Stimulated activated CD4-positive, alpha-beta T cell treated with anti-CD3 and anti-CD28 coated beads, Interleukin-15, amount 100 ng/mL, for 1 hour (primary cell): ENCODE measurements at places on chromosomes 1 and 21.

- no peak for DNase-seq
Measured at GRCh38 chr1:89842567-89843272, 21.9 kb downstream of the LRRC8D start.

- DNase-seq = no peak
Measured at GRCh38 chr1:206839857-206840256, 25.6 kb upstream of the IL20 start.

DNA sequence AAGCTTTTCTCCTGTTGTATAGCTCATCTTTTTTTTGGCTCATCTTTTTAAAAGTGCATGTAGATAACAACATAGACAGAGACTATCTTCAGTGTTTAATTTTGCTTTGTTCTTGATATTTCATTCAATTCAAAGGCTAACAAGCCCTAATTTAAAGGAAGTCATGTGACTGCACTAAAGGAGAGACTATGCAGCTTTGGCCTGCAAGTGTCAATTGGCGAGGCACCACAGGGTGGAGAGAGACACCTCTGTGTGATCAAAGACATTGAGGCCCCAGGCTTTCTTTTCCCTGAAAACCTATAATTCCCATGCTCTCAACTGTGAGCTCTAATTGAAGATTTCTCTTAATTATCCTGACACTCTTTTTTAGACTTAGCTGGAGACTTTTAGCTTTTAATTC is 53.6 kb downstream of the CHODL start:
- no peak for DNase-seq

- DNase-seq = no peak
Measured at GRCh38 chr1:112937495-112937894, 18.5 kb downstream of the SLC16A1 start.

GRCh38 chr21:34546542-34546941 is 34.5 kb upstream of the KCNE1 start:
- no peak for DNase-seq

GRCh38 chr1:189986516-189986915 is 491.1 kb downstream of the BRINP3 start:
- DNase-seq = no peak

- DNase-seq = no peak
Measured at GRCh38 chr1:38334930-38335592, 288.5 kb upstream of the POU3F1 start.

DNA sequence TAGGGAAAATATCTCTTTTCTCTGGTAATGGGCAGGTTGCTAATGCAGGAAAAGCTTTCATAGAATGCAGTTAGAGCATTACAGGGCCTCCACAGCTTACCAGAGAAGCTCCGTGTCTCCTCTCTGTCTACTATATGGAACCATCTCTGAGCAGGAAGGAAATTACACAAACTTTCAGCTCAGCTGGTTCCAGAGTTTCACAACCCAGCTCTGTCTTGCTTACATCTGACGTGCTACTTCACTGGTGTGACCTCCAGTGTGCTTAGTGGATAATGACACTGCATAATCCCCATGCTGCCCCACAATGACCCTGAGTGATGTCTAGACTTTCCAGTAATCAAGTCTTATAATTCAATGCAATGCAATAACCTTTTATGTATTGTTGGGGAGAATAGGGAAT is 4.3 kb upstream of the FGGY start:
- DNase-seq = no peak
